NCI-H774 (cell line): ENCODE measurements at places on chromosomes 2 and 18.

DNA sequence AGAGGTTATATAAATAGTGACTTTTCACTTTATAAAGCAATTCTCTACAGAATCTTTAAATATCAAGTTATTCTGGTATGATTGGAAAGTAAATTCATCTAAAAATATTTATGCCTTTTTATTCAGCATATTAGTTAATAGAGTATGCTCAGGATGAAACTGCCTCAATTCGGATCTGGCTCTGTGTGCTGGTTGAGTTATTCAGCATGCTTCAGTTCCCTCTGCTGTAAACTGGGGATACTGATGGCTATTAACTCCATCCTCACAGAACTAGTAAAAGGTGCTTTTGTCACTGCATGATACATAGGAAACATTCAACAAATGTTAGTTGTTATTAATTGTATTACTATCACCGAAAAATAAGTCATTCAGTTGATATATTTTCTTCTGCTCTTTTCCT is 250.3 kb downstream of the NRXN1 start:
- no peak for DNase-seq

- DNase-seq = no peak
These were observed 545.0 kb upstream of the PIK3C3 start for GRCh38 chr18:41410006-41410405.

DNA sequence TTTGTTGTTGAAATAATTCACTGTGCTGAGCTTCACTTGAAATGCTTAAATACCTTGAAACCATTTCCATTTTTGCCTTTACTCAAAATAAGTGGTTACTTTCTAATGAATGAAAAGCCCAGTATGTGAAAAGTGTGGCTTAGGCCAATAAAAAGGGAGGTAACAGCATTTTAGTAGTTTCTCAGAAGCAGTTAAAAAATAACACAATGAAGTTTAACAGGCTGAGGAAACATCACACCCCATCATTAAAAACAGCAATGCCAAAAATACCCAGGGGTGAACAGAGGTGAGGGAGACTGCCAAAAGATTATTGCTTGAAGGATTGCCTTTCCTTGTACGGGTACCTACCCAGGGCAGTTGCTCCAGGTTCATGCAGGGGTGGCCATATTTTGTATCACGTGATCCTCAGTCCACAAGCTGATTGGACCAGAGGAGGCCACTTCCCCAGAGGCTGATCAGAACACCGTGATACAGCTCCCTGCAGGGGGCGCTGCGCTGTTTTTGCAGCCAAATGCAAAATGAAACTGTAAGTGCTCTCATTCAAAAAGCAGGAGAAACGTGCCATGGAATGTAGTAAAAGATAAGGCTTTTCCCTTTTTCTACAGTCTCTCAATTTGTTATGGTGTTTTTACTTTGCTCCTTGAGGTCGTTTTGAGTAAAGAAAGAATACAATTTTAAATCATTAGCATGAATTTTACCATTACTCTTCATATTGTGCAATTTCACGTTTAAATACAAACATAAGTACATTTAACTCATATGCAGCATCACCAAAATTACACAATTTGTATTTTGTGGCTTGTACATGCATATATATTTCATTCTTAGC is 70.2 kb upstream of the SH3BP4 start:
- DNase-seq = peak; percentile 22

DNA sequence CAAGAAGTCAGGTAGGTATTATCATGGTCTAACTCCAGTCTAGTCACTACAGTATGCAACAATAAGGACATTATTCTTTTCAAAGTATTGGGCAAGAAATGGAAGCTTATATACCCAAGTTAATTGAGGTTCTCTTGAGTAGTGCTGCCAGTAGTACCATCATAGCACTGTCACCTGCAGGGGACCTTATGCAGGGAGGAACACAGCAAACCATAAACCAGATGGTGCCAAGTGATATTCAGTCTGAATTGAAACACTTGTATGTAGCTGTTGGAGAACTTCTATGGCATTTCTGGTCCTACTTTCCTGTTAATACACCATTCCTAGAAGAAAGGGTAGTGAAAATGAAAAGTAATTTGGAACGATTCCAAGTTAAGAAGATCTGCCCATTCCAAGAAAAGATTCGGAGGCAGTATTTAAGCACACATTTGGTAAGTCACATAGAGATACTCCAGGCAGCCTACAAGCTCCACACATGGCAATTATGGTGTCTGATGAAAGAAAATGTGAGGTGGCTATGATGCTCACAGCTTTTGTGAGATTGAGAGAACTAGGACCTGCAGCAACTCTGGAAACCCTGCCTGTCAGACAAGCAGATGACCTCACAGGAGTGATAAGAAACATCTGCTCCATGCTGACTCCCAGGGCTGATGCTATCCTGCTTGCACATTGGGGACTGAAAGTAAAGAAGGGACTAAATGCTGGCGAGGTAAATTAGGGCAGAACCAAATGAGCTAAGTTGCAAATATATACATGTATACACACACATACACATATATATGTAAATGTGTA is 174.7 kb downstream of the MC4R start:
- DNase-seq = no peak

DNA sequence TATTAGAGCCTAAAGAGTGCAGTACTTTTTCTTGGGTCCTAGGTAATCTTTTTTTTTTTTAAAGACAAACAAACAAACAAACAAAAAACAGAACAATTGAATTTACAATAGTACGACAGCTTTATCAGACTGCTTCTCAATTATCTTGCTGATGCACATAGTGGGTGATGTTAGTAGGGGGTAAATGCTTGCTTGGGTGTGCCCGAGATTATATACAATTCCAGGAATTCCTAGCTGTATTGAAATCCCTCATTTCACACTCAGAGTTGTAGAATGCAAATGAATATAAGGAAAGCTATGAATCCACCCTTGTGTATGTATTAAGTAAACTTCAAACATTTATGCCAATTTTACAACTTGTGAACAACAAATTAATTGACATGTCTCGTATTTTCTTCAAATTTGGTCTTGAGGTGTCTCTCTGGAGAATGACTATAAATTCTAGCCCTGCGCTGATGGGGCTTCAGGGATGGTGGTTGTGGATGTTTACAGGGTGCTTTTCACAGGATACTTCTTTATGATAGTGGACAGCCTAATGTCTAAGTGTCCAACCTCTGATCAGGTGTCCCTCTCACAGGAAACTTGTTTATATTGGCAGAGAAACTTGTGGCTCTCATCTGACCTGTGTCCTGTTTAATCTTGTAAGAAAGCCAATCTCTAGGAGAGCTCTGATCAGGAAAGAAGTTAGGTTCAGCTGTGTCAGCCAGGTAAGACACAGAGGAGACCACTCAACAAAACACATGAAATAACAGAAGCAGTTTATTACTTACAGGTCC is 61.9 kb upstream of the SLC39A10 start:
- no peak for DNase-seq

GRCh38 chr2:20433249-20433648 is 13.6 kb upstream of the RHOB start:
- DNase-seq = no peak
